Subcutaneous adipose tissue (tissue), 4 donors: ENCODE measurements at places on chromosomes 12 and 14. TPM values are rescaled to one million over a fixed set of nuclear protein-coding genes. Genes with fewer than 3 reads are reported as not detected.

CEBPE gene
- not detected for total RNA-seq

TUBA1C gene
- total RNA-seq, result 65.9 TPM

ADCY4 gene
- total RNA-seq, result 16.5 TPM

SPATS2 gene
- 19.5 TPM for total RNA-seq
